T-helper 17 cell (primary cell): ENCODE measurements at places on chromosomes 6 and 20. TPM values are rescaled to one million over a fixed set of nuclear protein-coding genes. Genes with fewer than 3 reads are reported as not detected.
A peak's percentile ranks its signal among the peaks of the same experiment; 100 is the strongest.

GRCh38 chr6:107489636-107490565 is at the start of gene SOBP:
Gene SOBP, plus strand, starts transcription at chr6:107490117. Its CDS starts 500 bp downstream, at chr6:107490617.
- DNase-seq, result peak; percentile 26

- DNase-seq, result no peak
Observed at GRCh38 chr6:112879920-112880413, 532.8 kb downstream of the RFPL4B start.

LRRC73 gene
- 0.37 TPM for total RNA-seq

DNA sequence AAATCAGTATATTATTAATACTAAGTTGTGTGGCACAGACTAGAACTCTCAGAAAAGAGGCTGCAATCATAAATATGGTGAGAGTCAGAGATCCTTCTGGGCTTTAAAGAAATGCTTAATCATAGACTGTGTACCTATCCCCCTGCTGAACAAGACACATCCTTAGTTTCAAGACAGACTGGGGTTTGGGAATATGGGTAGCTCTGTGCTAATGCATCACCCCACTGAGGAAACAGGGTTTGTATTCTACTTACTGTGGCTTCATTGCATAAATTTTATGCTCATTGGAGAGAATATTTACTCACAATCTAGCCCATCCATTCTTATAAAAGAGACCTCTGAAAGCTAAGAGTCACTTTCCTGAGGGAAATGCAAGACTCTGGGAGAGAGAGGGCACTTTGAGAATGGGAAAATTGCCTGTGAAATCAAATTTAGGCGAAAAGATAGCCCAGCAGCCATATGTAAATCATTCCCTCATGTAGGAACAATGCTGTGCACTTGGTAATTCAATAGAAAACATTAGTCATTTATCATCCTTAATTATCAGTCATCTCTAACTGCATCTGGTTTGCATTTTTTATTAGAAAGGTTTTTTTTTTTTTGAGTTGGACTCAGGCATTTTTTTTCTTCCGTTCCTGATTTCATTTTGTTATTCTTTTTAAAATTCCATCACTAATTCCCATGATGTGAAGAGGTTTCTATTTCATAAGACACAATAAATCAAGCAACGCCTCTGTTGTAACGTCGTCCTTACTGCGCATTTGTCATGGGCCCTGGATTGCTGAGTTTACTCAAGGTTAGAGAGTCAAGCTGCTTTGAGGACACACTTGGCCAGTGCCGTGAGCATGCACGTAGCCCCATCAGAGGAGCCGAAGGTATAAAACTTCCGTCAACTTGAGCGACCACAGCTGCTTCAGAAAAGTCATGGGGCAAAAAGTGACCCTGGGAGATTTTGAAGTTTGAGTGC is 91.8 kb downstream of the TRMT11 start:
- DNase-seq, result no peak

TBXT gene
- not detected for total RNA-seq

DNA sequence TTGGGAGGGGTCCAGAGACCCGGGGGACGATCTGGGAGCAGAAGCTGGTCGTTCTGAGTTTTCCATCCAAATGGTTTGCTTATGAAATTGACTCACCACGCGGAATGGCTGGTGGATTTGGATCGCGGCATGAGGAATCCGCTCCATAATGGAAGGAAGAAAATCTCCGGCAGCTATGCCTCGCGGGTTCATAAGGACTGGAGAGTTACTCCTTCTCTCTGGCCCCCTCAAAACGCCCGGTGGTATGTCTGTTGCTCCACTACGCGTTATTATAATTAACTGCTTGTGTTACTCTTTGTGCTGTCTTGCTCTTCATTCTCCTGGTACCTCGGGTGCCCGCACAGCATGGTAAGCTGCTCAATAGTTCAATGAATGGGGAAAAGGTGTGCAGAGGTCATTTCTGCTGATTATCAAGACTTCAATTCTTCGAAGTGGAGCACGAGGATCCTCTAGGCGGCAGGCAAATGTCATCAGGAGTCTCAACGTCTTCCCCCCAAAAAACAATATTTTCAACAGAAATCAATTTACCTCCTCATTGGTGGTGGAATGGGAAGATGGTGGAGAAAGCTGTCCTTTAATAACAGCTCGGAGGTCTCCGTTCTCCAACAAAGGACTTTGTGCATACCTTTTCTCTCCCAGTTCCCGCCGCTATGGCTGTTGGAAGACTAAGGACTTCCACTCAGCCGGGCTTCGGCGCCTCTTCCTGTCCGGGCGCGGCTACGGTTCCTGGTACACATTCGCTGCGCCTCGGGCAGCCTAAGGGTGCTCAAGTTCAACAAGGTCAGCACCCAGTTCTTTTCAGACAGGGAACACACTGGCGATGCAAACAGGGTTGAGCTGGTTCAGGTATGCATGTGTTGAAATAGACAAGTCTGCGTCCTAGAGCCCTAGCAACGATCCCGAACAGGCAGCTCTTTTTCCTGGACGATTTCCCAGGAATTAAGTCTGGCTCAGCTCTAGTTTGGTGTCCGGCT is 9.2 kb upstream of the PRSS16 start:
- no peak for DNase-seq

LGSN gene
- not detected for total RNA-seq

CEP85L gene
- total RNA-seq, result 87.6 TPM

- no peak for DNase-seq
Observed at GRCh38 chr6:141028791-141029280, 1103.9 kb upstream of the GJE1 start.

GRCh38 chr6:80163754-80164187 is 57.3 kb downstream of the BCKDHB start:
- no peak for DNase-seq

GRCh38 chr6:69883551-69883950 is 17.2 kb downstream of the COL19A1 start:
- DNase-seq, result no peak

DNA sequence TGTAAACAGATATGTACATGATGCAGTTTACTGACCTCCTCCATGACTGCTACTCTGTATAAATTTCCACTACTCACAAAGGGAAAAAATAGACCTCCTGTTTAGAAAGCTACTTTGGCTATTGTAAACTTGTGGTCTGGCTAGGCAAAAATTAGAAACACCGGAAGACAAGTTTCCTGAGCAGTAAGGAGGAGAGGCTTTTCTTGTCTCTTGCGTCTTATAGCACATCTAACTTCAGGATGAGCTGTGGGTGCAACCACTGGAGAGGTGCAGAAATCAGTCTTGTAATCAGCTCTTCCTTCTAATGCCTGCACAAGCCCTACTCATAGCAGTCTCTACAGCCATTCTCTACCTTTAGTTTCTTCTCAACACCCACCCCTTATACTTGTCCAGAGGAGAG is 296.5 kb upstream of the SLC35B3 start:
- no peak for DNase-seq

SALL4 gene
- 0.16 TPM for total RNA-seq

GRCh38 chr6:108684771-108685329 is 124.1 kb downstream of the FOXO3 start:
- no peak for DNase-seq

DNA sequence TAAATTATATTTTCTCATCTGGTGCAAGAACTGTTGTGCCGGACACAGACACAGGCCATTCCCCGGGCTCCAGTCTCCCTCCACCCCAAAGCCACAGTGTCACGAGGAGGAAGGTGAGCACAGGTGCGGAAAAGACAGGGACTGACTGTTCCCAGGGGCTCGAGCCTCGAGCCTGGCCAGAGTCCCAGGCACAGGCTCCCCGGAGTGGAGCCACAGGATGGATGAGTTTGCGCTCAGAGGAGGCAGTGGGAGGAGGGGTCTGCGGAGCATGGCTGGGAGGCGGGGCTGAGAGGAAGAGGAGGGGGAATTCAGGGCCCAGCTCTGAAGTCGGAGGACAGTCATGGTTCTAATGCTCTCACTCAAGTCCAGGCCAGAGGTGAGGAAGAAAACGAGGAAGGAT is 284.8 kb downstream of the SMOC2 start:
- DNase-seq, result no peak

- DNase-seq, result no peak
Observed at GRCh38 chr6:168302534-168302933, 17.0 kb downstream of the DACT2 start.

DNA sequence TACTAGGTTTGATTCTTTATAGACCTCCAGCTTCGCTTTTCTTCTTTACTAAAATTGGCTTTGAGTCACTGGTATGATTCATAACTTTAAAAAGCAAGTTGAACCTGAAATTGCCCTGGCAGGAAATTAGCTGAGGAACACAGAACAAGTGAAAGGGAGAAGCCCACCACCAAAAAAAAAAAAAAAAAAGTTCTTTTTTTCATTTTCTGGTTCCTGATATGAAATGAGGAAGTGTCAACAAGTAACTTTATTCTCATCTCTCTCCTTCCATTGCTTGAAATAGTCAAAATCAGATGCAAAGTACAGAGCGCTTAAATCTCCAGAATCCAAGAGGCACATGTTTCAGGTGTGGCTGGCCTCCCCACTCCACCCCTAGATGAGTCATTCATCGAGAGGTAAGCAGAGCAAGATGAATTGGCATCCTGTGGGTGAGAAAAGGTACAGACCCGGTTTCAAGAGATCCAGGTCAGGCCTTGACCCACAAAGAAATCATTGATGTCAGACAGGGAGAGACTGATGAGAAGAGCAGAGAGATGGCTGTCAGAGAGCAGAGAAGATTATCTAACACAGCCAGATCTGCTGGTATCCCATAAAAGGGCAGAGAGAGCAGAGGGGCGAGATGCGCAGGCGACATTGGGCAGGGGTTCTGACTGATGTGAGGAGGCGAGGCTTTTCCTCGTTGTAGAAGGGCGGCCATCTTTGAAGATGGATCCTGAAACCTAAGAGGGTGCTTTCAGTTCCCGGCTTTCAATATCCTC is 54.8 kb upstream of the MBOAT1 start:
- no peak for DNase-seq

- DNase-seq, result no peak
Observed at GRCh38 chr6:5998236-5998635, 8.5 kb downstream of the NRN1 start.

- no peak for DNase-seq
Observed at GRCh38 chr20:32028647-32029372, 18.6 kb downstream of the CCM2L start.

FLRT3 gene
- total RNA-seq, result not detected

CGA gene
- total RNA-seq, result not detected

AVP gene
- total RNA-seq, result not detected

KCNB1 gene
- total RNA-seq, result 0.12 TPM
